Activated CD4-positive, alpha-beta T cell treated with anti-CD3 and anti-CD28 coated beads, Interleukin-2, amount 50 U/mL, for 1 hour (primary cell): ENCODE measurements at places on chromosomes 7 and 10.

DNA sequence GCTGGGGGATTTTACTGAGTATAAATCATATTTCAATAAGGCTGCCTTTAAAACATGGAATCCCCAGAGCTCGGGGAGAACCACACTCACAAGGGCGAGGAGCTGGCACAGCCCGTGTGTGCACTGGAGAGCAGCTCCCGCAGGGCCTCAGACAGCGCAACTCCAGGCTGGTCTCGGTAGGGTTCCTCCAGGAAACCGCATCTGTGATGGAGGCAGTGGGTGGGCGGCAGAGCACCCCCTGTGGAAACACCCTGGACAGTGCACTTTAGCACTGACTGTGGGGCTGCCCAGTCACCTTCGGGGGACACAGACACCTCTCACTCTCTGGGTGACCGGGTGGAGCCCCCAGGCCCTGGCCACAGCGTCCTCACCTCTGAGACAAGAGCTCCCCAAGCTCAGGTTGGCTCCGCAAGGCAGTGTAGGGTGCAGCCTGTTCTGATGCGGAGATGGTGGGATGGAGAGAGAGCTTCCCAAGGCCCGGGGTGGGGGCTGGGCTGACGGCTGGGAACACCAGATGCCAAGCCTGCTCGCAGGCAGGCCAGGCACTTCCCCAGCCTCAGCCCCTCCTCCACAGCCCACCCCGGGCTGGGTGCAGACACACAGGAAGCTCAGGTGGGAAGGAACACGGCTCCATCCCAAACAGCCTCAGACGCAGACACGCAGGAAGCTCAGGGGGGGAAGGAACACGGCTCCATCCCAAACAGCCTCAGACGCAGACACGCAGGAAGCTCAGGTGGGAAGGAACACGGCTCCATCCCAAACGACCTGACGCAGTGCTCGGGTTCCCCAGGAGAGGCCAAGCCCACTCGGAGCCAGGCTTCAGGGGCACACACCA is 224.4 kb downstream of the MAD1L1 start:
- no peak for DNase-seq

DNA sequence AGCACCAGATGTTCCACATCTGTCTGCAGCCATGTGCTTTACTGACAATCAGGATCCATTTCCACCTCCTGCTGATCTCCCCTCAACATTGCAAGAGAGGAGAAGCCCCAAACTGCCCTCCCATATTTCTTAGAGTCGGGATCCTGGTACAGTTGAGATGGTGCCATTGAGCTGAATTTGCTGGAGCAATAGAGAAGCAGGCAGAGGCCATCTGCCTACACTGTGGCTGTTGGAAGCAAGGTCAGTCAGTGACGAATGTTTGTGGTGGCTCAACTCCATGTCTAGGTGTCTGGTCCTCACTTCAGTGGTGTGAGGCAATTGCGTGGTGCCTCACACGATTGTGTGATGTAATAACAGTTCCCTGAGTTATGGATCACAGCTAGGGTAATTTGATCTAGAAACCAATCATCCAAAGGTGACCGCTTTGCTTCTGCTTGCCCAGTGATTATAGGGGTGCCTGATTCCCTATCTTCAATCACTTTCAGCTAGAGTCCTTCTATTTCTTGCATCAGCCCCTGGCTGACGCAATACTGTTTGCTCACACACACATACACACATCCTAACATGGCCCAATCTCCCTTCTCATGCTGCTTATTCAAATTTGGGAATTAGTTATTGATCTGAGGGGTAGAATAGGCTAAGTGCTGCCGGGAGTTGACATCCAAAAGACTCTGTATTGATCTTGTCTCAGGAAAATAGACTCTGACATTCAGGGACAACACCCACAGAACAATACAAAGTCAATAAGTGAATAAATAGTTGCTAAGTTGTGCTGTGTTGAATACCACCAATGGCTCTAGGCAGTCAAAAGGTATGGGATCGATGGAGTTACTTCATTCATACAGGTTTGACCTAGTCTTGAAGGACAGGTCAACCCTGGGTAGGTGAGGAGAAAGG is 46.1 kb upstream of the SLC35B4 start:
- DNase-seq = no peak

- peak; percentile 34 for DNase-seq
Measured at GRCh38 chr10:32377458-32378259, 30.7 kb upstream of the EPC1 start.

GRCh38 chr10:930625-931325 is 730 bp downstream of the LARP4B start:
- peak; percentile 20 for DNase-seq

GRCh38 chr7:82211333-82211732 is 232.2 kb downstream of the CACNA2D1 start:
- DNase-seq = no peak

- DNase-seq = no peak
Measured at GRCh38 chr10:103506061-103506460, 12.6 kb downstream of the NEURL1 start.

- no peak for DNase-seq
Measured at GRCh38 chr7:52410032-52410431, 625.4 kb upstream of the POM121L12 start.

DNA sequence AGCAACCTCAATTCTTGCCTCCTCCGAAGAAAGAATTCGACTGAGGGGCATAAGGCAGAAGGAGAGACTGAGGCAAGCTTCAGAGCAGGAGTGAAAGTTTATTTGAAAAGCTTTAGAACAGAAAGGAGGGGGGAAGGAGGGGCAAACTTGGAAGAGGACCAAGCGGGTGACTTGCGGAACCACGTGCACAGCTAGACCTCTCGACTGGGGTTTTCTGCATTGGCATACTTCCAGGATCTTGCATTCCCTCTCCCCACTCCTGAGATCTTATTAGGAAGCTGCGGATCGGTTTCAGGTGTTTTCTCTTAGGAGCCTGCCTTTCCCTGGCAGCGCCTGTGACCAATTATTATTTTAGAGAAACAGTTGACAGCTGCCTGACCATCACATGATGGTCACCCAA is 20.3 kb upstream of the CPXM2 start:
- no peak for DNase-seq

DNA sequence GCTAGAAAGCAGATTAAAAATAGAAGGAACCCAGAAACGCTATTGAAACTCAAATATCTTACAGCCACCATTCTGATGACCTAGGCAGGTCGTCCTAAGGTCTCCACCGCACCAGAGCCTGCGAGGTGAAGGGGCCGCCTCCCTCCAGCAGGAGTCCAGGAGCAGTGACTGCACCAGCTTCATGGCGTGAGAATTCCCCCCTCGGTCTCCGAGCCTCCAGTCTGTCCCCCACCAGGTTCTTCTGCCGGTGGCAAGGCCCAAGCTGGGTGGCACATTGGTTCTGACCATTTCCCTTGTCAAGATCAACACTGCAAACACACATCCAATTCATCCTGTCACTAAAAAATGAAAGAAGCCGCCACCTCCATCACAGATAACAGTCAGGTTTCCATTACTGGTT is 98.7 kb downstream of the DIP2C start:
- no peak for DNase-seq

- DNase-seq = no peak
Measured at GRCh38 chr10:99765672-99766301, 16.7 kb upstream of the ABCC2 start.

GRCh38 chr7:30328381-30328780 is 44.0 kb downstream of the ZNRF2 start:
- DNase-seq = no peak

DNA sequence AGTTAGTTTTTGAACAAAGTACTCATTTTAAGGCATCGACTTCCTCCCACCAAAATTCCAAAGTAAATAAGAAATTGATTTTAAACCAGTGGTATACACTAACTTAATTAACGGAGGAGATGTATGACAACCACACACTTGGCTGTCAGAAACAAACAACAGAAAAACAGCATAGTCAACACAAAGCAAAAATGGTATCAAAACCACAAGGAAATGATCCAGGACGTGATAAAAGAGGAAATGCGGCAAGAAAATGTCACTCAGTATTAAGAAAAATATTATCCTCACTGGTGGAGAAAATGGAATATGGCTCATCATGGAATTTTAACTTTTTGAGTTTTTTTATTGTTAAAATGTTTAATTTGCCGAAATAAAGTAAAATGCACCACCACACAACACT is 17.5 kb downstream of the KIAA1549 start:
- no peak for DNase-seq

DNA sequence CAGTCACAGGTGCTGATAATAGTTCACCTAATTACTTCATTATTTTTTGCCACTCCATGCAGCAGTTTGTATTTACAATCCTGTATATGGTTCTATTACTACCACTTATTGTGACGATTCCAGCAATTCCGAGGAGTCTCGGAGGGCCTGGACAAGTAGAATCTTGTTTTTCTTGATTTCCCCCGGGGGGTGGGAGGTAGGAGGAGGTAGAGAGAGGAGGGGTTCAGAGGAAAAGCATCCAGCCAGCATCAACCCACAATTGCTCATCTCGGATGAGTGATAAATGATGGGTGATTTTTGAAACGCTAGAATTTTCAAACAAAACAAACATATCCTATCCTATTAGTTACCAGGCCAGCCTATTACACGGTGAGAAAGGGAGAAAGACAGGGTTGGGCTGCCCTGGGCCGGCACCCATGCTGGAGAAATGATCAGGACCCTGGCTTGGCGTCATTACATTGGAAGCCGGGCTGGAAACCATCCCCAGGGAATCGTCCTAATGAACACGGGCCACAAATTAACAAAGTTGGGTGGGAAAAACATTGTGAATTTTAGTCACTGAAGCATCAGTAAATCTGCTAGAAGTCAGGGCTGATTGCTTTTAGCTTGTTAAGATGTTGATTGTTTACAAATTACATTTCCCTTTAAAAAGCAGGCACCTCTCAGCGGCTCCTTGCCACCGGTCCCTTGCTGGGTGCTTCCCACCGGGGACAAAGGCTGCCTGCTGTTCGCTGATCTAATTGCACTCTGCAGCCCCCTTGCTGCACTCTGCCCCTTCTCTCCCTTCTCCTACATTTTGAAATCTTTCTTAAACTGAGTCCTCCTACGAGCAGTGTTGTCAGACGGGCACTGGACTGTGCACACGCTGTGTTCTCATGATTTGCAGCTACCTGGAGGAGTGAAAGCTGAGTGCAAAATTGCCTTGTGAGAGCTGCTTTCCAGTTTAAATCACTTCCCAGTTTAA is 95.5 kb downstream of the FAM204A start:
- no peak for DNase-seq

- no peak for DNase-seq
Measured at GRCh38 chr7:128795129-128795528, 3.4 kb downstream of the CCDC136 start.

- DNase-seq = no peak
Measured at GRCh38 chr7:130875-131780, 61.2 kb upstream of the FAM20C start.

DNA sequence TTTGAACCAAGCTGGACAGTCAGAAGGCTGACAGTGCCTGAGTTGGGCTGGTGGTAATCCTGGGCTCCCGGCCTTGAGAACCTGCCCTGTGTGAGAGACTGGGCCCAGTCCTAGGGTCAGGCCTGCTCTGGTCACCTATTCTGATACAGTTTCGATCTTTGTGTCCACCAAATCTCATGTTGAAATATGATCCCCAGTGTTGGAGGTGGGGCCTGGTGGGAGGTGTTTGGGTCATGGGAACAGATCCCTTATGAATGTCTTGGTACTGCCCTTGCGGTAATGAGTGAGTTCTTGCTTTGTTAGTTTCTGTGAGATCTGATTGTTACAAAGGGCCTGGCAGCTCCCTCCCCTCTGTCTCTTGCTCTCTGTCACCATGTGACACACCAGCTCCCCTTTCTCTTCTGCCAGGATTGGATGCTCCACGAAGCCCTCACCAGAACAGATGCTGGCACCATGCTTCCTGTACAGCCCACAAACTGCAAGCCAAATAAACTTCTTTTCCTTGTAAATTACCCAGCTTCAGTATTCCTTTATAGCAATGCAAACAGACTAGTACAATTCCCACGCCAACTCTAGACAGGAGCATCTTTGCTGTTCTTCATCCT is 111.8 kb upstream of the ZNF438 start:
- DNase-seq = no peak

GRCh38 chr10:69064762-69065328 is 23.1 kb upstream of the SRGN start:
- no peak for DNase-seq

GRCh38 chr10:77173615-77174461 is 463.8 kb downstream of the KCNMA1 start:
- DNase-seq = peak; percentile 54

DNA sequence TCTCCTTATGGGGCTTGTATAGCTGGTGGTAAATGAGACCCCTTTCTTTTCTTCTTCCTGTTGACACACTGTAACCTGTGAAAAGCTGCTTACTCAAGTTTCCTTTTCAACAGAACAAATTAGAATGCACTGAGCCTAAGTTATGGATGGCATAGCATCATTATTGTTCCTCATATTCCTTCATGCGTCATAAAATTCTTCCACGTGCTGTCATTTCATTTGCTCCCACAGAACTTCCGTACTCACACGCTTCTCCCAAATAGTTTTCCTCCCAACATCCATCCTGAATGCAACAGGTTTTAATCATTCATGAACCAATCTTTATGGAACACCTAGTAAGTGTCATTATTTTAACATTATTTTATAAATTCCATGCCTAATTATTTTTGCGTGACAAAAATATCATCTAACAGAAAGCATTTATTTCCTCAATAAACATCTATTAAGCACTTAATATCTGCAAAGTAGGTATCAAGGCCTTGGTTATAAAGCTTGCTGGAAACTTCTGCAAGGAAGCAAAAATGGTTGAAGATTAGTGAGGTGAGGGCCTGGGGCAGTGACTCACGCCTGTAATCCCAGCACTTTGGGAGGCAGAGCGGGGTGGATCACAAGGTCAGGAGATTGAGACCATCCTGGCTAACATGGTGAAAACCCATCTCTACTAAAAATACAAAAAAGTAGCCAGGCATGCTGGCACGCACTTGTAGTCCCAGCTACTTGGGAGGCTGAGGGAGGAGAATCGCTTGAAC is 18.9 kb upstream of the SEPTIN7 start:
- no peak for DNase-seq

- no peak for DNase-seq
Measured at GRCh38 chr7:1755783-1756625, 85.9 kb downstream of the ELFN1 start.

GRCh38 chr10:124597846-124598165 is 136.2 kb downstream of the LHPP start:
- DNase-seq = no peak

GRCh38 chr10:114380060-114380459 is 24.2 kb downstream of the AFAP1L2 start:
- DNase-seq = no peak

- DNase-seq = no peak
Measured at GRCh38 chr7:5636914-5637313, 144.5 kb downstream of the RNF216 start.

- no peak for DNase-seq
Measured at GRCh38 chr7:9204571-9204970, 771.2 kb downstream of the NXPH1 start.

- DNase-seq = no peak
Measured at GRCh38 chr10:96188916-96189315, 58.8 kb downstream of the ZNF518A start.
